NCI-H187 treated with DMSO at 0.1 percent for 48 hours (cell line): ENCODE measurements at places on chromosomes 2 and 18.
A peak's percentile ranks its signal among the peaks of the same experiment; 100 is the strongest.

DNA sequence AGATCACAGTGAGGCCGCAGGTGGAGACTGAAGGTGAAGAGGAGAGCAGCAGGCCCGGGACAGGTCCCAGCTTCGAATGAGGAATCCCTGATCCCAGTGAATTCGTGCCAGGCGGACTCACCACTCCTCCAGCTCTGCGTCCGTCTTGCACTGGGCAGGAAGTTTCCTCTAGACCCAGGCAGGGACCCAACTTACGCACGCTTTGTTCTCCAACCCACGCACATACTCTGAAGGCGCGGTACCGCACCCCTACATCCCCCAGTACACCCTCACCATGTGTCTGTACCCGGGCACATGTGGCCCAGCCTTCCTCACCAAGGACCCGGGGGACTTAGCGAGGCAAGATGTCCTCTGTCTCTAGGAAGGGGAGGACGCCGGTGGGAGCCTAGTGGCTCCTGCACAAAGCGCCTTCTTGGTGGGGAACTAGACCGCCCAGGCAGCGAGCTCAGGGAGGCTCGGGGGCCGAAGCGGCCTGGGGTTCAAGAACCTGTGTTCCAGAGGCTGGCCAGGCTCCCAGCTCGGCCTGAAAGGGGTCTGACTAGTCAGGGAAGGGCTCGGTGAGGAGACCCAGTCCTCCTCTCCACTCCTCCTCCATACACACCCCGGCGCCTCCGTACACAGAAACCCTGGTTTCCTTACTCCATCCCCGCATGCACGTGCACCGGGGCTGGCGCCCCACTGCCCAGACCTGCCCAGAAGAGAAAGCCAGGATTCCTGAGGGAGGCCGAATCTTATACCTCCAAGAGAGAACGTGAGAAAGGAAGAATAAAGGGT, 38.3 kb upstream of the ATP6V1B1 start:
- no peak for DNase-seq

- no peak for DNase-seq
Observed at GRCh38 chr18:21242141-21242779, at the start of gene GREB1L. TSS of gene GREB1L (plus strand) at chr18:21242232. CDS start at chr18:21383519, 141,287 bp downstream.

- DNase-seq = no peak
Observed at GRCh38 chr2:207805566-207806226, 36.0 kb upstream of the FZD5 start.

DNA sequence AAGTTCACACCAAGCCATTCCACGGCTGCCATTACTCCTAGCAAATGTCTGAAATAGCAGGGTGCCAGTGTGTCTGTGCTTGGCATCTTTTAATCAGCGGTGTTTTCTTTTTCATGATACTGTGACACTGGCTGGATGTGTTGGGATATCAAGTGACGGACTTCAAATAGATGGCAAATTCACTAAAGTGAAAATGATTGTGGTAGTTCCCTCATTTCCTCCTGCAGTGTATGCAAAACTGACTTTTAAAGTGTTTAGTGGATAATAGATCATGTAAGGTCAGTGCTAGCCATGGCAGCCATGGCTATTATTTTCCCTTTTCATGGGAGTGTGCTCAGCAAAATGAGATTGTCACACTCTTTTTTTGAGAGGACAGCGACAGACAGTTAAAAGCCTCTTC, 261.5 kb upstream of the SIX3 start:
- DNase-seq = peak; percentile 84

DNA sequence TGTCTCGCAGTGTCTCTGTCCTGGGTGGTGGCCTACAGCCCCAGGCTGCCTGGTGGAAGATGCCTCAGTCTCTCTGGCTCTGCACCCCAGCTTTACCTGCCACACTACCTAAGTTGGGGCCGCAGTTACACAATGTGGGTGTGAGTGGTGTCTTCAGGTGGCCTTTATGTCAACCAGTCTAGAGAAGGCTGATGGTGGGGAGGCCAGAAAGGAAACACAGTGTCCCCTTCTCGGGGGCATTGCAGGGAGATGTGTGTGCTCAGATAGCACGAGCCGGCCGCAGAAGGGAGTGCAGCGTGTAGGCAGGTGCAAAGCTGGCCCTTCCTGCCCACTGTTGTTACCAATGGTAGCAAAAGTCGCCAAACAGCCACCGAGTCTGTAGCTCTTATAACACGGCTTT, 216.1 kb downstream of the SH3RF3 start:
- no peak for DNase-seq
